Stimulated activated CD4-positive, alpha-beta T cell treated with anti-CD3 and anti-CD28 coated beads, Interleukin-12 subunit alpha, Interleukin-12 subunit beta, amount 100 ng/mL, for 24 hours (primary cell): ENCODE measurements at places on chromosomes 16 and 17.

GRCh38 chr17:45326626-45327025 is 9.8 kb upstream of the MAP3K14 start:
- DNase-seq: no peak

DNA sequence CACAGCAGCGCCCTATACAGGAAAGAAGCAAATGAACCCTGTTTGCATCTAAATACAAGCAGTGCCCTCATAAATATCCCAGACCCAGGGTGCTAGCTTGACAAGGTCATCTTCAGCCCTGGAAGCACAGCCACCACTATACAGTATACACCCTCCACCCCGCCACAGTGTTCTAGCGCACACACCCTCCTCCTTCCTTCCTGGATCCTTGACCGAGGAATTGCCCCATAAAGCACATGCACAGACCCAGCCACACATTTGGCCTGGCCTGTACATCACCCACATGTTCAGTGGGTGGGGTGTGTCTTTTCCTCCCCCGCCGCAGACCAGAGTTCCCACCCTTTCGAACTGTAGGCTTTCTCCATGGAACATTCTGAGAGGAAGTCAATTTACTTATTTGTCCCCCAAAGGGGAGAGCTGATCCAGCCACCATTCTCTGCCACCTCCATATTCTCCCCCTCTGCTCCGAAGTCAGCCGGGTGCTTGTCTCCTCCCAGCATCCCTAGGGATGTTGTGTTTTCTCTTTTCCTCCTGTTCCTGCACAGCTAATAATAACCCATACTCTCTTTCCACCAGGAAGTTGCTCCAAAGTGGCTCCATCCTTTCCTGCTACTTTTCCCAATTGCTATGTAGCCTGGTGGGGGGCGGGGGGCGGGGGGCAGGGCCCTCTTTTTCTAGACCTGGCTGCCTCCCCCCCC is 6.6 kb downstream of the ABI3 start:
- no peak for DNase-seq

DNA sequence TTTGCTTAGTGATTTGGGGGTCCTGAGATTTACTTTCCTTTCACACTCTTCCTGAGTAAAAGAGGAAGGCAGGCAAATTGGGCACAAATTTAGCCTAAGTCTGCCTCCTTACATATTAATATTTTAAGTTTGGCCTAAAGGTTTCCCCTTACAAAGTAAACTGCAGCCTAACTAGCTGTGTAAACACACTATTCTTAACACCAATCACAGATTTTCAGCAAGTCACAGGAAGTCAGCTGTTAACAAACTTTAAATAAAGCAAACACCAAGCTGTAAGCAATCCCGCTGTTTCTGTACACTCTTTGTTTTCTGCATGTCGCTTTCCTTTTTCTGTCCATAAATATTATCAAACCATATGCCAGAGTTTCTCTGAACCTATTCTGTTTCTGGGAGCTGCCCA is 45.1 kb upstream of the ABCC11 start:
- DNase-seq: no peak

GRCh38 chr17:4648741-4649140 is 7.3 kb upstream of the ALOX15 start:
- DNase-seq: no peak

DNA sequence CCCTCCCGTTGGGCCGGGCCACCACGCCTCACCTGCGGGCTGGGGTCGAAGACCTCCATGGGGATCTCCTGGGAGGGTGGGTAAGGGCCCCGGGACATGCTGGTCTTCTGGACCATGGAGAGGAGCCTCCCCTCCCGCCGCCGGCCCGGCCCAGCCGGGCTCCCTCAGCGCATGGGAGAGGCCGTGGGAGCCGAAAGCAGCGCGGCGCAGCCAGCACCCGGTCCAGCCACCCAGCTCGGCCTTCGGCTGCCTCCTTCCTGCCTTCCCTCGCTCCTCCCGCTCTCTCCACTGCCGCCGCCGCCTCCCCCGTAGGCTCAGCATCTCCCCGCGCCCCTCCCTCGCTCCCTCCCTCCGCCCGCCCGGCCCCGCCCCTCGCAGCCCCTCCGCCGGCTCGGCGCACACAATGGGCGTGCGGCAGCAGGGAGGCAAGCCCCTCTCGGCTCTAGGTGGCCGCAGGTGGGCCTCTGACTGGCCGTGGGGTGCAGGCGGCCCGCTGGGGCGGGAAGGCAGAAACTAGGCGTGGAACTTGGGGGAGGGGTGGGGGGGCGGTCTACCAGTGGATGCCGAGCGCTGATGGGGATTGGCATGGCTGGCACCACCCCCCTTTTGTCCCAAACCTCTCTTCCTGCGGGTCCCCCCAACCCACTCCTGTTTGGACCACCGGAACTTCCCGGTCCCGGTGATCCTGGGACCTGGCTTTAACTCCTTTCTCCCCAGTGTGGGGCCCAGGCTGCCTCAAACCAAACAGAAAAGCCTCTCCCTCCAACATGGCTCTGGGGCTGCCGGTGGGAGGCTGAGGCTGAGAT is at the start of gene CACNB1:
Gene CACNB1, minus strand, starts transcription at position 290 of the 806 bp plus-strand sequence. Its CDS starts 174 bp downstream, at position 116.
- peak; percentile 47 for DNase-seq

GRCh38 chr17:61942085-61942484 is 14.3 kb upstream of the INTS2 start:
- no peak for DNase-seq

GRCh38 chr16:73093146-73094144 is 45.5 kb upstream of the ZFHX3 start:
- no peak for DNase-seq

DNA sequence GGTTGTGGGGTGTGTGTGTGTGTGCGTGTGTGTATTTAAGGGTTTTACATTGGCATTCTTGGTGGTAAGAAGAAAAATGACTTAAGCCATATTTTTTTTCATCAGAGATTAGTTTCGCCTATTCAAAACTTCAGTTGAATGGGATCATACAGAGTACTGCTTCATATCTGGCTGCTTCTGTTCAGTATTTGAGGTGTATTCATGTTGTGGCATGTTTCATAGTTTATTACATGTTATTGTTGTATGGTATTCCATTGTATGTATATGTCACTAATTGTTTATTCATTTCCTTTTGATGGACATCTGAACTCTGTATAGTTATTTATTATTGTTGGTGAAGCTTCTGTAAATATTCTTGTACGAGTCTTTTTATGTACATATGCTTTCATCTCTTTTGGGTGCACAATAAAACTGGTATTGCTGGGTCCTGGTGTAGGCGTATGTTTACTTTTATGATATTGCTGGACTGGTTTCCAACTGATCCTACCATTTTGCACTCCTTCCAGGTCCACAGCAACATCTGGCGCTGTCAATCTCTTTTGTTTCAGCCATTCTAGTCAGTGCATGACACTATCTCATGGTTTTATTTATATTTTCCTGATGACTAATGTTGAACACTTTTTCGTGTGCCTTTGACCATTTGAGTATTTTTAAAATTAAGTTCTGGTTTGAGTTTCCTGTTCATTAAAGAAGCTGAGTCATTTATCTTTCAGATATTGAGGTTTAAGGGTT is 77.4 kb upstream of the MAF start:
- no peak for DNase-seq

DNA sequence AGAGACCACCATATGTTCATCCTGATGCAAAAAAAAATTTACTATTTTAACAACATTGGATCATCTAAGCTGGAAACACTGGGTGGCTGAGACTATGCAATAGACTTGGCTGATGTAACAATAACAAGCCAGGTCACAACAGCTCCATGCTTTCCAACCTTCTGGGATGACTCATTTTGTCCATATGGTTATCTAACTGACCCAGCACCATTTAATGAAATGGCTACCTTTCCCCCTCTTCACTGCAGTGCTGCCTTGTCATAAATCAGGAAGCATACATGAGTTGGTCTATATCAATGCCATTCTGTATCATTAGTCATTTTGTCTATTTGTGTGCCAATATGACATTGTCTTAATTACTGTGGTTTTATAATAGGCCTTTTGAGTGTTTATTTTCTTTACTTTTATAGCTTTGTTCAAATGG is 217.6 kb upstream of the KCNJ16 start:
- no peak for DNase-seq

- no peak for DNase-seq
These were observed 120.8 kb upstream of the SEC14L1 start for GRCh38 chr17:77019893-77020379.

- peak; percentile 36 for DNase-seq
These were observed at the start of gene CRYM for GRCh38 chr16:21277927-21278706. CRYM (minus strand) TSS chr16:21278290; CDS start chr16:21278251, 39 bp downstream.

GRCh38 chr17:64213995-64214811 is 48.9 kb downstream of the TEX2 start:
- no peak for DNase-seq

DNA sequence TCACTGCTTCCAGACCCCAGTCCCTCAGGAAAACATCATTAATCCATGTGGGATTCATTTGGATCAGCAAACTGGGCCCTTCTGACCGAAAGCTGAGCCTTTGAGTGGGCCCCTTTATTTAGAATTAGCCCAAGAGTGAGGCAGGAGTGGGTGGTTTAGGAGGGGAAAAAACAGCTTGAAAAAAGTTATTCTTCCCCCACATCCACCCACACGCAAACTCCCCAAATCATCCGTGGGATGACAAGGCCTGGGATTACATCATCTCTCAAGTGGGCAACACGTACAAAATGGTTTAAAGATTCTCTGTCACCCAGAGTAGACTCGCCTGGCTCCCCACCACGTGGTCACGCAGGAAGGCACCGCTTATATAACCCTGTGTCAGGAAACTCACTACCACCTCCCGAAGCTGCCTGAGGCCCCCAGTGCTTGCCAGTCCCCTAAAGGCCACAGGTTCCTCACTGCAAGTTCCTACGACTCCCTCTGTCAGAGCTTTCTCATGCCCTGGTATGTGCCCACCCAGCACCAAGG is 27.6 kb downstream of the GSG1L start:
- DNase-seq: no peak

DNA sequence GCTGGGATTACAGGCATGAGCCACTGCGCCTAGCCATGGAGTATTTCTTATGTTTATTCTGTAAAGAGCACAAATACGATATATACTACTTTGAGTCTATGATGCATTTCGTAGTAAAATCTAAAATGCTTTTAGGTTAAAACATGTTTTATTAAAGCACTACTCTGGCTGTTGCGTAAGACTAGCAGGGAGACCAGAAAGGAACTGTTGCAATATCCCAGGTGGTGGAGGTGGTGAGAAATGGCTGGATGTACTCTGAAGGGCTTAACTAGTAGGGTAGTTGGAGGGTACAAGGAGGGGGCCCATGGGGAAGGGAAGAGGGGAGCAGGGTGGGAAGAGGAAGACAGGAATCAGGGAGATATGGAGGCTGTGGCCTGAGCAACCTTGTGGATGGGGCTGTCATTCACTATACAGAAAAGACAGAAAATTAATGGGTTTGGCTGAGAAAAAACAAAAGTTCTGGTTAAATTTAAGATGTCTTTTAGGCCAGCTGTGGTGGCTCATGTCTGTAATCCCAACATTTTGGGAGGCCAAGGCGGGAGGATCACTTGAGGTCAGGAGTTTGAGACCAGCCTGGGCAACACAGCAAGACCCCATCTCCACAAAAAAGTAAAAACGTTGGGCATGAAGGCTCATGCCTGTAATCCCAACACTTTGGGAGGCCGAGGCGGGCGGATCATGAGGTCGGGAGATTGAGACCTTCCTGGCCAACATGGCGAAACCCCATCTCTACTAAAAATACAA is 35.8 kb downstream of the ST3GAL2 start:
- no peak for DNase-seq

DNA sequence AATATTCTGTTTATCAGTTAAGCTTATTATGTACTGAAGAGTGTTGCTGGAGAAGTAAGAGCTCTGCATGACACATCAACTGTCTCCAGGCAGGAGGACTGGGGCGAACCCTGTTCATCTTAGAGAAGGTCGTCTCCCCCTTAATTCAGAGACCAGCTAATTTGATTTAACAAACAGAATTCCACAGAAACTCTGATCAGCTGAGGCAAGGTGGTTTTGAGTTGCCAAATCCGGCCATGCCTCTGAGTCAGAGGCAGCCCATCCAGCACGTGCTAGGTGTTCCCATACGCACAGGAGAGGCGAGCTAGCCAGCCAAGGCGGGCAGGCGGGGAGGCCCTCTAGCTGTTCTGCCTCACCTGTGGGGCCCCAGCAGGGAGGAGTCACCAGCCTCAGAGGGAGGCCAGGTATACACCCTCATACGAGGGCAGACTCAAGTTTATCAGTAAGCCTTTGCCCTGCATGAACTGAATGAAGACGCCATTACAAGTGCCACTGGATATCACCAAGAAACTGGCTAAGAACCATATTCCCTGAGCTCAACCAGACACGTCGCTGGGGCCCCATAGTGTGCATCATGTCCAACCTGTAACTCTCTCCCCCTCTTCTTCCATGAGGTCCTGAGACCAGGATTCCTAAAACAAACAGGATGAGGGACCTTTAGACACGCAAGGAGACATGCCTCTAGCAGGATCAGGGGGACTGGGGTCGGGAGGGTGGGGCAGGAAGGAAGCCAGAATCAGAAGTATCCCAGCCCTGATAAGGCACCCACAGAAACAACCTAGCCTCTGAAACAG is 25.7 kb downstream of the STAT5A start:
- no peak for DNase-seq

DNA sequence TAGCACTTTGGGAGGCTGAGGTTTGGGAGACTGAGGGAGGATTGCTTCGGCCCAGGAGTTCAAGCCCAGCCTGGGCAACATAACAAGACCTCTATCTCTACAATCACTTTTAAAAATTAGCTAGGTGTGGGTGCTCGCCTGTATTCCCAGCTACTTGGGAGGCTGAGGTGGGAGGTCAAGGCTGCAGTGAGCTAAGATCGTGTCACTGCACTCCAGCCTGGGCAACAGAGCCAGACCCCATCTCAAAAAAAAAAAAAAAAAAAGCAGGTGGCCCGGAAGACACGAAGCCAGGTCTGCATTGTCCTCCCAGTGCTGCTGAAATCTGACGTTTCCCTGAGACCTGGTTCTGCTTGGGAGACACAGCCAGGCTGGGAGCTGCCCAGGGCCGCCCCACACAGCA is 18.8 kb upstream of the TIMP2 start:
- no peak for DNase-seq
